Cortex of kidney (tissue), 1 donor: ENCODE measurements at places on chromosomes 3 and 15.

DNA sequence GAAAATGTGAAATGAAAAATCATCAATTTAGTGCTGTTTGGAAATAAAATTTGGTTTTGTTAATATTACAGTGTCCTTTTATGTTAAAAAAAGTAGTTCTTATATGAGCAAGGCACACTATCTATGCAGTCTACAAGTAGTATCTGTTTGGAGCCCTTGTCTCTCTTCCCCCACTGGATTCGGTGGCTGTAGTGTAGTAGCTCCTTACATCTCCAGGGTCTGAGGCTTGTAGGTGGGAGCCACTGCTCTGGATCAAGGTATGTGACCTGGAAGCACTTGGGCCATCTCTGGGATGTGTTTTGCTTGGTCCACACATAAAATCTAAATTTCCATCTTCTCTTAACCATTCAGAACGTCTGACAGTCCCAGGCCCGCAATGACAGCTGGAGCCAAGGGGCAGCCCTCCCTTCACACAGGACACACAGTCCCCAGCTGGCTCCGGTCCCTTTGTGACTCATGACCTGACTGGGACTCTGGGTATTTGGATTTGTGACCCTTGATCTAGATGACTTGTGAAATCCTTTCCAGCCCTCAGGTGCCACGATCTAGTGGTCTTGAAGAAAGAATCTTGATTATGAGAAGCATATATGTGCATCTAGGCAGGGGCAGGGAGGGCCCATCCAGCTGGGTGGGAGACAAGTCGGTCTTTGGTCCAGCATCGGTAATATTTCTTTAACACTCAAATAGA is 80.0 kb downstream of the USP13 start:
- DNase-seq = no peak

DNA sequence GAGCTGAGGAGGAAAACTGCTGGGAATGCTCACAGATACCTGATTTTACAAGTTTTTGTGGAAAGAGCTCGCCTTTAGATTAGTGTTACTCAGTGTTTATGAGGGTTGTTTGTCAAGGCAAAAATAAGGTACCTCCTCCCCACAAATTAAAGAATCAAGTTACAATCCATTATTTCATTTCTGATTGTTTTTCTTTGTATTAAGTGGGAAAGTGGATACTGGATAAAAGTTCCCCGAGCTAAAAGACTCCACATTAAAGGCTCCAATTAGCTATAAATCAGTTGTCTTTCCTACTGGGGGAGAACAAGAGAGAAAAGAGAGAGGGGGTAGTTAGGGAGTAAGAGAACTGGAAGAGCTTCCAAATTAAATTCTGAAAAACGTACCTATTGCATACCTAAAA is 1.9 kb downstream of the ALDH1A2 start:
- no peak for DNase-seq

DNA sequence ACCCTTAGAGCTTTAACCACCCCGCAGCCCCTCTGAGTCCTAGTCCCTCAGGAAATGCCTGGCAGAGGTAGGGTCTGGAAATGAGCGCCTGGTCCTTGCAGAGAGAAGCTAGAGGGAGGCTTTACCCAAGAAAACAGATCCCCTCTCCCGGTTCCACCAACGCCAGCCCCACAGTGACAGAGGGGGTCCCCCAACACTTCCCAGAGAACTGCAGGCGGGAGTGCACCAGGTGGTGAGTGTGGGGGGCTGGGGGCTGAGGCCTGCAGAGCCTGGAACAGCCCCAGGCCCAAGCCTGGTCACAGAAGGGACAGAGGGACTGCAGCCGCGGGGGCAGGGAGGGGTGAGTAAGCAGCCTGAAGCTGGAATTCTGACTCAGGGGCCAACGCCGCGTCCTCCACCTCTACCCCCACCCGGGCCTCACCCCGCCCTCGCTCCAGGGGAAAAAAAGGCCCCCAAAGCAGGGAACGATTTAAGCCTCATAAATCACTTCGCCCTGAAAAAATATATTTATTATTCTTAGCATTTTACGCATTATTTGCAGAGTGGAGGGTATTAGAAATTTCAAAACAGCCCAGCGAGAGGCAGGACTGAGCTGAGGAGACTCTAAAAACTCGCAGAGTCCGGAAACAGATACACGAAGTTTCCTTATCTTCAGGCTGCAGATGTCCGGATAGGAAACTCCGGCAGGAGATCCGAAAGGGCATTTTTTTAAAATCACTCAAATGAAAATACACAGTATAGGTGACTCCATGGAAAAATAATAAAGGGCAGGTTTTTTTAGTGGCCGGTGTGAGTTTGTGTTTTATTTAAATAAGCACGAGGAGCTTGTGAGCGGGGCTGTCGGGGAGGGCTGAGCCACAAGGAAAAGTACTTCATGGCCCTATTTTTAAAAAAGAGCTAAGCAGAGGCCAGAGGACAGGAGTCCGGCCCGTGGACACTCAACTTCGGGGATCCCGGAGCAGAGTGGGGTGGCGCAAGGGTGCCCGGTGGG is 10.0 kb downstream of the GATA2 start:
- DNase-seq = no peak

DNA sequence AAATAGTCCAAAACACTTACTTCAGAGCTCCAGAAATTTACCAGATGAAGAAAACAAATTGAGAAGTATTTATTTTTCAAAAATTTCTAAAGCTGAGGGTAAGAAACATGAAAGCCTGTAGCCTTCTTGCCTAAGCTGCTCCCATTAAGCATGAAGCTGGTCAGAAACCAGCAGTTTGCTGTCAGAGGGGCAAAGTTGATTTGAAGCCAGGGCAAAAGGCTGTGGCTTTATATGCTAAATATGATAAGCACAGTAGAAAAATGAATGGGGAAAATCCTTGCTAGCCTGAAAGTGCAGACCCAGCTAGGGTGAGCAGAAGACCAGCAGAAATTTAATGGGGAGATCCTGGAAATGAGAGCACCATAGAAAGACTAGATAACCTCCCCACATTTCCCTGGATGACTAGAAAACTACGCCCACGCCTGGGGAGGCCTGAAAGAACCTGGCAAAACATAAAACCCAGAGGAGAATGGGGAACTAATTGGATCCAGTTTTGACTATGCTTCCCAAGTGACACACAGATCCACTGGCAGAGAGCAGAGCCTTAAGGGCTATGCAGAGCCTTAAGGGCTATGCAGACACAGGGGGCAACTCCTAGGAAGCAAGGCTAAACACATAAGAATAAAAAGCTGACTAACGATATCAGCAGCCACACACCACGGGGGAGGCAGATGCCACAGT is 43.0 kb upstream of the HEG1 start:
- DNase-seq = no peak

DNA sequence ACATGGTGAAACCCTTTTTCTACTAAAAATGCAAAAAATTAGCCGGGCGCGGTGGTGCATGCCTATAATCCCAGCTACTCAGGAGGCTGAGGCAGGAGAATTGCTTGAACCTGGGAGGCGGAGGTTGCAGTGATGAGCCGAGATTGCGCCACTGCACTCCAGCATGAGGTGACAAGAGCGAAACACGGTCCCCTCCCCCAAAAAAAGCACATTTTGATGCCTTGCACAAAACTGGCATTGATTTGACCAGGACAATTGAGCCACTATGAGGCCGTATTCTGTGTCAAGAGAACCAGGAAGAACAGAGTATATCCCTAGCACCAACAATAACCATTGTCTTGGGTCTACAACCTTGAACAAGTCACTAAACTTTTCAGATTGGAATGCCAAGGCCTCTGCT is 50.6 kb downstream of the SH3BP5 start:
- no peak for DNase-seq

DNA sequence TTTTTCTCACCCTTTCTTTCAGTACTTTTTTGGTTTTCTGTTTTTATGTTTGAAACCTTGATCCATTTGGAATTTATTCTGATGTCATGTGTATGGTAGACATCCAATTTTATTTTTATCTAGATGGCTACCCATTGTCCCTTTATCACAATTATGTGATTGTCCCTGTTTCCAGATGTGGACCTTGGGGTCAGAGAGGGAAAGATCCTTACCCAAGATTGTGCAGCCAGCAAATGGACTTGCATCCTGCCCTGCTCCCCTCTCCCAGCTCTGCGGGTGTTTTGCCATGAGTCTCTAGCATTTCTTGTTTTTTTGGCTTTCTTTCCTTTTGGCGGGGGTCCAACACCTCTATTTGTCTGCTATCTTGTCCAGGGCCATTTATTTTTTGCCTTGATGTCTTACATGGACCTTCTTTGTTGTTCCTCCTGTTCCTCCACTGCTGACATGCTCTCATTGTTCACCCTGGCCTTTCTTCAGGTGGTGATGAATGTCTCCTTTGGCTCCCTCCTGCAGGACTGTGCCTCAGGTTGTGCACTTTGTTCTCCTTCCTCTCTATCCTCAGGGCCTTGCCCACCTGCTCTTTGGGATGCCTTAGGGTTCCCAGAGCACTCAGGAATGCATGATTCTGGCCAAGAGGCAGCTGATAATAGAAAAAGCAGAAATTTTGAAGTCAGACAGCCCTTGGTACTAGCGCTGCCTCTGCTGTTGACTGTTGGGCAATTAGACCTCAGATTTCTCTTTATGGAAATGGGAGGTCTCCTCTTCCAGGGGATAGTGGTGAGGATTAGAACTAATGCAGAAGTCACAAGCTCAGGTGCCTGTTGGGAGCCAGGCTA is 84.3 kb downstream of the EEFSEC start:
- DNase-seq = no peak

GRCh38 chr3:128360705-128361271 is 105.9 kb downstream of the DNAJB8 start:
- DNase-seq = no peak

DNA sequence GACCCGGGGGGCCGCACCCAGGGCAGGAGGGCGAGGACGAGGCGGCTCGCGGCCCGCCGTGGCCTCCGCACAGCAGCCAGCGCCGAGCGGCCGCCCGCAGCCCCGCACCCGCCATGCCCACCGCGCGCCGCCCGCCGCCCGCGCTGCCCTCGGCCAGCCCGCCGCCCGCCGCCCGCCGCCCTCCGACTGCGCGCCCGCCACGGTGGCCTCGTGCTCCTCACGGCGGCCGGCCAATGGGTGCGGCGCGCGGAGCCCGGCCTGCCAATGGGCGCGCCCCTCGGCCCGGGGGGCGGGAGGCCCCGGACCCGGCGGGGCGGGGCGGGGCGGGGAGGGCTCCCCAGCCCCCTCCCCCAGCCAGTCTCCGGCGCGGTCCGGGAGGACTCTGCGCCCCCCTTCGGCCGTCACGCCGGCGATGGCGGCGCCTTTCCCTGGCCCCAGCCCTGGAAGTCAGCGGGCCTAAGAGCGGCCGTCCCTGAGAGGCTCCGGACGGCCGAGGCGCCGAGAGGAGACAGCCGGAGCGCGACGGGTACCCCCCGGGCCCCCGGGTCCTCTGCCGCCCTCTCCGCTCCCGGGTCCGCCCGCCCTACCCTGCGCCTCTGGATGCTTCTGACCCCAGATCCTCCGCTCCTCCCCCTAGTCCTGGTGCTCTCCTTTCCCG is at the start of gene NT5DC2:
NT5DC2 (minus strand) TSS at position 235 of the 658 bp plus-strand sequence; CDS start at position 115, 120 bp downstream.
- no peak for DNase-seq

GRCh38 chr15:78616506-78616905 is 4.3 kb downstream of the CHRNA3 start:
- DNase-seq = no peak

GRCh38 chr3:160921020-160921635 is 165.1 kb downstream of the PPM1L start:
- DNase-seq = no peak

- no peak for DNase-seq
Measured at GRCh38 chr15:58686286-58686685, 63.2 kb downstream of the ADAM10 start.

GRCh38 chr3:76212679-76213078 is 427.3 kb upstream of the ZNF717 start:
- no peak for DNase-seq

DNA sequence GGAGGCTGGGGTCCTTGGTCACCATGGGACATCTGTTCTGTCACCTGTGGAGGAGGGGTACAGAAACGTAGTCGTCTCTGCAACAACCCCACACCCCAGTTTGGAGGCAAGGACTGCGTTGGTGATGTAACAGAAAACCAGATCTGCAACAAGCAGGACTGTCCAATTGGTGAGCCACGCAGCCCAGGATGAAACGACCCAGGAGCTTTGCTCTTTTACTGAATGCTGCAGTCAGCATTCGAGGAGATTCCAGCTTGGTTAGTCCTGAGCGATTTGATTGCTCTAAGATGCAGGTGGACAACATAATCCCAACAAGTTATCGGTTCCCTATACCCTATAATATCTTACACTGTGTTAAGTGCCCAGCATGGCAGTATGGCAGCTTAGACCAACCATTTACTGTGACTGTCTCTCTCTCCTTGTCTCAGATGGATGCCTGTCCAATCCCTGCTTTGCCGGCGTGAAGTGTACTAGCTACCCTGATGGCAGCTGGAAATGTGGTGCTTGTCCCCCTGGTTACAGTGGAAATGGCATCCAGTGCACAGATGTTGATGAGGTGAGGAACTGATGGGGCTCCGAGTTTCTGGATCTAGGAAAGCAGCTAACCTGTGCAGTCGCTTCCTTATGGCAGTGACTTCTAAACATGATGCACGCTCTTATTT is 7.8 kb downstream of the THBS1 start:
- no peak for DNase-seq

GRCh38 chr3:127614928-127615589 is 13.9 kb upstream of the PODXL2 start:
- no peak for DNase-seq

DNA sequence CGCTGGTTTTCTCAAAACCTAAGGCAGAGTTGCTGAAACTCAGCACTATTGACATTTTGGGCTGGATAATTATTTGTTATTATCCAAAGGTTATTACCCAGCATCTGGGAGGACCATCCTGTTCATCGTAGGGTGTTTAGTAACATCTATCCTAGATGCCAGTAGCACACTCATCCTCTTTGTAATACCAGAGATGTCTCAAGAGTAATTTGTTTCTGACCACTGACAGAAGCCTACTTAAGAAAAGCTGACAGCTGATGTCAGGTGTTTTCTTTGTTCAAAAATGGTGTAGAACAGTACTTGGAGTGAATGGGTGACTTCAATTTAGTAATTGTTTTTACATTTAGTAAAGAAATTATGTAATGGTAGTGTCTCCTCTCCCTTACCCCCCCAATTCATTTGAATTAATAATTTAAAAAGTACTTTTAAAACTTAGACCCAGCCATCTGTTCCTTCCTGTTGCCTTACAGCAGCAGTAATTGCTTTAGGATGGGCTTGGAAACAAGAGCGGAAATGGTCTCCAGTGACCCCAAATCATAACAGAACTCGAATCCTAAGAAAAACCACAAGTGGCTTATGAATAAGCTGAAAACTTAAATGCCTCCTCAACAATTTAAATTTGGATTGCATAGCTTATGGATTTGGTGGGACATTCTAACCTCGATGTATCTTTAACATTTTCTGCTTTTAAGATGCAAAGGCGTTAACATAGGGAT is 105.4 kb downstream of the PTPRG start:
- no peak for DNase-seq
